ENCODE measurements at places on chromosomes 1 and 21.

DNA sequence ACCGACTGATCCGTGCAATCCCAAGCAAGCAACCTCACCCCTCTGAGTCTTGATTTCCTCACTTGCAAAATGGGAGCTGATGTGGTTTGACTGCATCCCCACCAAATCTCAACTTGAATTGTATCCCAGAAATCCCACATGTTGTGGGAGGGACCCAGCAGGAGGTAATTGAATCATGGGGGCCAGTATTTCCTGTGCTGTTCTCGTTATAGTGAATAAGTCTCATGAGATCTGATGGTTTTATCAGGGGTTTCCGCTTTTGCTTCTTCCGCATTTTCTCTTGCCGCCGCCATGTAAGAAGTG is 58.4 kb downstream of the FHAD1 start:
- DNase-seq = no peak

GRCh38 chr1:66684353-66684752 is 67.9 kb upstream of the DYNLT5 start:
- DNase-seq = no peak

GRCh38 chr1:200257235-200257634 is 152.6 kb downstream of the ZNF281 start:
- DNase-seq = no peak

GRCh38 chr1:107840725-107841124 is 124.3 kb downstream of the VAV3 start:
- peak; percentile 13 for DNase-seq

- no peak for DNase-seq
Measured at GRCh38 chr1:152836870-152837269, 5.8 kb upstream of the LCE6A start.

GRCh38 chr1:44652445-44653106 is 21.7 kb downstream of the TMEM53 start:
- DNase-seq = peak; percentile 77

- no peak for DNase-seq
Measured at GRCh38 chr21:16587141-16587581, 857.4 kb downstream of the USP25 start.

DNA sequence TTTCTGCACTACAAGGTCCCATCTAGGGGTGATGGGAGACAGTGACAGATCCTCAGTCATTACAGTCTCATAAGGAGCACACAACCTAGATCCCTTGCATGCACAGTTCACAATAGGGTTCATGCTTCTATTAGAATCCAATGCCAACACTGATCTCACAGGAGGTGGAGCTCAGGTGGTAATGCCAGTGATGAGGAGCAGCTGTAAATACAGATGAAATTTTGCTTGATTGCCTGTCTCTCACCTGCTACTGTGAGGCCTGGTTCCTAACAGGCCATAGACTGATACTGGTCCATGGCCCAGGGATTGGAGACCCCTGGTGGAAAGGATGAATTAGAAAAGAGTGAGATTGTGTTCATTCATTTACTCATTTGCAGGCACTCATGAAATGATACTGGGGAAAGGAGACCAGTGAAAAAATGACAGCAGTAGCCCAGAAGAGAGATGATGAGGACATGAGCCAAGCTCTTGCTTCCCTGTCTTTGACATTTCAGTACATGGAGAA is 251.6 kb upstream of the DUSP10 start:
- no peak for DNase-seq

GRCh38 chr1:207966521-207966920 is 55.6 kb upstream of the CD34 start:
- DNase-seq = no peak

DNA sequence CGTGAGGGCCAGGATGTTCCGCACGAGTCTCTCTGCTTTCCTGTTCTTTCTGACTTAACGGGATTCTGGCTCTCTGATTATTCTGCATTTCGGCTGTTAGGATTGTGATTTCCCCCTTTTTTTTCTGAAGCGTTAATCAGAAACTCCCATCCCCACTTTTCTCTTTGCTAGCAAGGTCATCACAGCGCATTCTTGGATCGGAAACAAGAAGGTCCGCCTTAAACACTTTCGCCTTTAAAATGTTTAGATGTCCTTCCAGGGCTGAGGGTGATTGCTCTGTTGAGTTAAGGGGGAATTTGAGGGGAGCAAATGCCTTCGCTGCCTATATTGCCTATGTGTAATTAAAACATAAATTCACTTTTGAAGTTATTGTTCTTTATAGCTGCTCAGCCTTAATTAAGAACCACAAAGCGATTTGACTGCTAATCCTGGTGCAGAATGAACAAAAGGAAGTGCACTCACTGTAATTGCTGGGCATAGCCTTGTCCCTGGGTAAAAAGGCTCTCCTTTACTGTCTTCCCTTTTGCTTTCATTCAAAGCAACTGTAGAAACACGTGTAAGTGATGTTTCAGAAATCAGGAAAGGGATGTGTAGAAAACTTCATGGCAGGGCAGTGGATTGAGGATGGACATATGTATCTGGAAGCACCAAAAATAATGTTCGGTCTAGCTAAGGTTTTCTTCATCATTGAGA is 1.2 kb downstream of the LAMC1 start:
- no peak for DNase-seq

DNA sequence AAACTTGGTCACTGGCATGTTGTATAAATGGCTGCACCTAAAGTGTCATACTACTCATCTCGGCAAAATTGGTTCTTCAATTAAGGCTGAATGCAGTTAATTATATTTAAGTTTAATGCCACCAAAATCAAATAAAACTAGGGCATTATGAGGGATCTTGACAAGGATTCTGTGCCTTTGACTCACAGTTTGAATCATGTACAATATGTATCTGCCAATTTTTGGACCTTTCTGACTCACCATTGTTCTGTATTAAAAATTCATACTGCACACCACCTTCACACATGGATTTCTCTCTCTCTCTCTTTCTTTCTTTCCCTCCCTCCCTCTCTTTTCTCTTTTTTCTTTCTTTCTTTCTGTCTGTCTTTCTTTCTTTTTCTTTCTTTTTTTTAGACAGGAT is 14.1 kb upstream of the STXBP3 start:
- no peak for DNase-seq

DNA sequence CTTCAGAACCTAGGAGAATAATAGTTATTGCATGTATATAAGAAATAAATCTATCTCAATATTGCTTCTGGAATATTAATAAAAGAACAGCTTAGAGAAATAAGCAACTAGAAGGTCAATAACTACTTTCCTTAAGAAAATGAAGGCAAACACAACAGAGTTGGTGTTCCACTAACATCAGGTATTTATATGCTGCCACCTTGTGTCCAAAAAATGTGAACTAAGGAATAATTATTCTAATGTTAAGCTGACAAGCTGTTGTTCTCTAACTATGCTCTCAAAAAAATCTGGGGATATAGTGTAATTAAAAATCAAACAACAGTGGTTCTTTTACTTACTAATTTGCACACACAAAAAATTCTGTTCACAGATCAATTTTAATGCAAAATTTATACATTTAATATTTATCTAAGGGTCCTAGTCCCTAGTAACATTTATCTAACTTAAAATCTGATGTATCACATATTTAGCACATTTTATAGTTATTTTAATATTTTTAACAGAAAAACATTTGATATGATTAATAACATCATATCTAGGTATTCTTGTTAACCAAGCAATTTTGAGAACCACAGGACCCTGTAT is 39.6 kb downstream of the UCHL5 start:
- DNase-seq = no peak

DNA sequence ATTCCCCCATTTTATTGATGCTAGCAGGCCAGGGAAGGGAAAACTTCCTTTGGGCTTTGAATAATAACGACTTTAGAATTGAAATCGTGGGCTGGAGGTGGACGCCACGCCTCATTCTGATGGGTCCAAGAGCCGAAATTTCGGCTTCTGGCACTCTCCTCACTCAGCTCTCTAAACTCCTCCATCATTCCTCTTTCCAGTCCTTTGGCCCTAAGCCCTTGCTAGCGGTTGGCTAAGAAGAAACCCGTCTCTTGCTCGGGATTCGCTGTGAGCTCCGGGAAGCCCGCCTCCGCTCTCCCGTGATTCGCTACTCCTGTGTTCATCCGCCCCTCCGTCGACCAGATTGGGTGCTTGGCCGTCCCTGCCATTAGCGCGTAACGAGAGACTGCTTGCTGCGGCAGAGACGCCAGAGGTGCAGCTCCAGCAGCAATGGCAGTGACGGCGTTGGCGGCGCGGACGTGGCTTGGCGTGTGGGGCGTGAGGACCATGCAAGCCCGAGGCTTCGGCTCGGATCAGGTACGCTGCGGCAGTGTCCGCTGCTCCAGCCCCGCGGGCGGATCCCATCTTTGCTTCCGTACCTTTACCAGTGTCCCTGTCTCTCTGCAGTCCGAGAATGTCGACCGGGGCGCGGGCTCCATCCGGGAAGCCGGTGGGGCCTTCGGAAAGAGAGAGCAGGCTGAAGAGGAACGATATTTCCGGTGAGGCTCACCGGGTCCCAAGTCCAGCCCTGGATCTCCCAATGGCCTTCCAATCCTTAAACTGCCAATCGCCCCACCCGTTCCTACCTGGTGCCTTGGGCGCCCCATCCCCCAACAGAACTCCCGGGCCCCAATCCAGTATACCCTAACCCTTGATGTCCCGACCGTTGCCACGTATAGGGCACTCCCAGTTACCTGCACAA is at the start of gene ATP5IF1:
ATP5IF1 (plus strand) TSS at position 370 of the 901 bp plus-strand sequence; CDS start at position 430, 60 bp downstream.
- peak; percentile 95 for DNase-seq

GRCh38 chr1:243420946-243421685 is 165.3 kb downstream of the SDCCAG8 start:
- no peak for DNase-seq

GRCh38 chr1:18714404-18715175 is 83.9 kb downstream of the PAX7 start:
- no peak for DNase-seq

- DNase-seq = no peak
Measured at GRCh38 chr1:230550428-230550827, 91.9 kb upstream of the COG2 start.

GRCh38 chr1:51610637-51611036 is 6.3 kb upstream of the OSBPL9 start:
- no peak for DNase-seq

- DNase-seq = no peak
Measured at GRCh38 chr1:178126741-178127185, 32.9 kb downstream of the RASAL2 start.

DNA sequence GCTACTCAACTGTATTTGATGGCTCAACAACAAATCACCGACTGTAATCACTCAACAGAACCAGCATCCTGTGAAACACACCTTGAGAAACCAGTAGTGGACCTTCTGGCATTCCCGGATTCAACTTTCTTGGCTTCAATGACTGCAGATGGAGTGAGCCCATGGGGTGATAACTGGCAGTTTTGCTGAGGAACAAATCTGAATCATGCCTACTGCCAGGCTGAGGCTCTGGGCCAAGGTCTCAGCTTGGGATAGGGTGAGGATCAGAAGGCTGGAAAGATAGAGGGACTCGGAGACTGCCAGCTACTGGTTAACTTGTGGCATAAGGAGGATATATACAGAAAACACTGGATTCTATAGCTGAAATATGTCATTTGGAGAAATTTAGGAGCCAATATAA is 63.5 kb upstream of the DIRAS3 start:
- DNase-seq = no peak

DNA sequence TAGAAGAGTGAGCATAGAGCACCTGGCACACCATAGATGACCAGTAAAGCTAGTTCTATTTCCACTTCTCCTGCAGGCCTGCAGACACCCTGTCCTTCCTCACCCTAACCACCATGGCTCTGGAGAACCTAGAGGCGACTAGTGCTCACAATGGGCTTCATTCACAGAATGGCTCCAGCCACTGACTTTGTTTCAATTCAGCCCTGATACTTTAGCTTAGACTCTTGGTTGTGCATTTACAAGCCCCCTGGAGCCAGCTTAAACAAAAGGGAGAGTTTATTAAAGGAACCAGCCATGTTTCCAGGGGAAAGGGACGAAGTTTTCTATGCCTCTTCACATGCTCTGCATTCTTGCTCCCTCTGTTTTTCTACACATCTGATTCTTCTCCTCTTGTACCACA is 123.7 kb downstream of the NAV1 start:
- DNase-seq = no peak

DNA sequence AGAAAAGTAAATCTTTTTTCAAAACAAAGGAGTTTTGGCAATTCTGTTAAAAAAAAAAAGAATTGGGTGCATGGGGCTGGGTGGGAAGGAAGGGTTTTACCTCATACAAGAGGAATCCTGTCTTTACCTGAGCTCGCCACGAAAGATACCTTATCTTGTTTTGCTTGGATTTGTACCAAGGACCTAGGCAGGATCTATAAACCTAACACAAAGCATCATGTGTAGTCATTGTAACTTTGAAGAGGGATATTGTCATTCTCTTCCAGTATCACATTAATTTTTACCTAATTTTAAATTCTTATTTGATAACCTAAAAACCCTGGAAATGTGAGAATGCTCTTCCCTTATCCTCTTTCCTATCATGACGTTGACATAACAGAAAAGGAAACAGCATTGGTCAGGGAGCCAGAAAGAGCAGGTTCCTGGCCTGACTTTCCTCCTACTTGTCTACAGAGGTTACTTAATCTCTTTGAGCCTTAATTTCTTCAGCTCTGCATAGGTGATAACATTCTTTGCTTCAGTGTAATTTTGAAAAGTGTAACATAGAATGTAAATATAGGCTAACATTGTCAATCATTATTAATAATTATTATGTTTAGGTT is 4.0 kb upstream of the LAMC1 start:
- no peak for DNase-seq

DNA sequence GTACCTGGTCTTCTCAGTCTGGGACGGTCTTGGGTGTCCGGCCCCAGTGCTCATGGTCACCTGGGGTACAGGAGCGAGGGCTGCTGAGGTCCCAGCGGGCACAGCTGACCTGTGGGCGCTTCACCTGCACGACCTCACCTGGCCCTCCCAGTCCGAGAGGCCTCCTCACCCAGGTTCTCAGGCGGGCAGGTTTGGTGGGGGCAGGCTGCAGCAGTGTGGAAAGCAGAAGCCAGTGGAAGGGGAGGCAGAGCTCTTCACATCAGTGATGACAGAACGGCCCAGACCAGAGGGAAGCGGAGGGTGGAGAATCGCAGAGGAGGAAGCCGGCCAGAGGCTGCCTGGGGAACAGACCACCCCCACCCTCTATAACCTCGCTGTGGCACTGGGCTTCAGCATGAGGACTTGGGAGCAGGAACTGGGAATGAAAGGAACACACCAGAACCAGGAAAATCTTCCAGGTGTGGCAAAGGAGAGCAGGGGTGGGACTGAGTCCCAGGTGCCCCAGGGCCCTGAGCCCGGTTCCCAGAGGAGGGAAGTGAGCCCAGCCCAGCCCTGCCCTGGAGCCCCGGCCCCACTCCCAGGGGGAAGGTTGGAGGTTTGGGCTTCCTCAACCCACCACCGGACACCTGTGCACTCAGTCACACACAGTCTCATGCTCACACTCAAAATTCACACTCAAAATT is 265.2 kb upstream of the VAMP3 start:
- no peak for DNase-seq

Data from CD4-positive, alpha-beta T cell treated with Interleukin-1 beta for 1 hour (primary cell).